ENCODE measurements at places on chromosomes 6 and 20. TPM values are rescaled to one million over a fixed set of nuclear protein-coding genes. Genes with fewer than 3 reads are reported as not detected.

The MOG gene
- total RNA-seq: not detected

The TRIM15 gene
- 0.03 TPM for total RNA-seq

The GSTA3 gene
- total RNA-seq: not detected

The CST1 gene
- total RNA-seq: 2.1 TPM

The GSTA1 gene
- total RNA-seq: 0.07 TPM

The SYTL3 gene
- 1.5 TPM for total RNA-seq

The PNPLA1 gene
- total RNA-seq: not detected

The CST5 gene
- not detected for total RNA-seq

The PI16 gene
- total RNA-seq: 0.07 TPM

The SLC35D3 gene
- not detected for total RNA-seq

The CENPQ gene
- 7.1 TPM for total RNA-seq

Data from A549 treated with AZD2906 at 1 μM for 4 hours (cell line).